ENCODE measurements at places on chromosomes 12 and 14.

- DNase-seq: no peak
Measured at GRCh38 chr12:73136386-73136785, 864.2 kb downstream of the TRHDE start.

GRCh38 chr12:10959804-10960203 is 20.7 kb upstream of the TAS2R14 start:
- DNase-seq: no peak

DNA sequence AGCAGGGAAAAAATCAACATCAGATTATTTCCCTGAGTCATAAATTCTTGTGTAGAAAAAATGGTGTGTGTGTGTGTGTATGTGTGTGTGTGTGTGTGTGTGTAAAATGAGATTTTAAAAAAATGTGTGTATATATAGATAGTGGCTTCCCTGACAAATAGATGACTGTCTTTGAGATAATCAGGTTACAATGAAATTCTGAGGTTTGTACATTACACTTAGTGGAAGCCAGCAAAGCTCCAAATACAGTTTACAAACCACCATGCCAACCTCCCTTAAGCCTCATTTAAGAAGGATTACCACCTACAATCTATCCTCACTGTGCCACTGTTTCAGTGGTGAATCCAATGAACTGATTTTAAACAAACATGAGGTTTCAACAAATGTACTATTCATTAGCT is 93.8 kb downstream of the MED13L start:
- DNase-seq: no peak

DNA sequence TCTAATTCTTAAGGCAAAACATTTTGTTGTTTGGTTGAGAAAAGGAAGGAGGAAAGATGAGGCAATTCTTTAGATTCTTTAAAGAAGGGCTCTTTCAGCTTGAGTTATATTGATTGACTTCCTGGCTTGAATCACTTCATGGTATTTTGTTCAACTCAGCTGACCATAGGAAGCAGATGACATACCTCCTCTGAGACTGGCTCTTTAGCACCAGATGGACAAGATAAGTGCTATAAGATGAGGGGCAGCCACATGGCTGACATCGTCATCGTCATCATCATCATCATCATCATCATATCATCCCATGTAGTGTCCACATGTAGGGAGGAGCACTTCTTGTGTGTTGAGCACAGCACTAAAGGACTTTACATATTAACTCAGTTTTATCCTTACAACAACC is 81.3 kb downstream of the SSPN start:
- no peak for DNase-seq

- no peak for DNase-seq
Measured at GRCh38 chr12:64627771-64628170, 17.5 kb downstream of the RASSF3 start.

GRCh38 chr14:103015426-103015825 is 41.9 kb downstream of the CDC42BPB start:
- DNase-seq: no peak

DNA sequence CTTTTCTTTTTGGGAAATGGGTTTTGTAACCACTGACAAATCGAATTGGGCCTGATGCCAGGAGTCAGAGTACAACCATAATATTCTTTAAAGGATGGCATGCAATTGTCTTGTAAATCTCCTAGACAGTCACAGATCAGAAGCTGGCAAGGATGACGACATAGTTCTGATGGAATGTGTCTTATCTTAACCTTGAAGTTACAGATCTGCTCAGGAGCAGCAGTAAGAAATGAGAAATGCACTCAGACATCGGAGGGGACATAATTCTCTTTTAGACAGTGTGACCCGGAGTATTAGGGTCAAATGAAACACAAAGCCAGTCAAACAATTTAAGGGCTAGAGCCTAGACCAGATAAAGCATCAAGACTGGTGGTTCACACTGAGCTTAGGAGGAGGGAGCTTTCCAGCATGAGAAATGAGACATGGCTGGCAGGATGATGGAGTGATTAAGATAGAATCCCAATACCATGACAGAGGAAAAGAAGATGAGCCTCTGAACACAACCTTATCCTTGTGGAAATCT is 17.5 kb downstream of the CBX5 start:
- no peak for DNase-seq

GRCh38 chr12:78403136-78403535 is 461.4 kb upstream of the SYT1 start:
- DNase-seq: no peak

GRCh38 chr12:82898441-82898840 is 211.7 kb downstream of the TMTC2 start:
- no peak for DNase-seq

DNA sequence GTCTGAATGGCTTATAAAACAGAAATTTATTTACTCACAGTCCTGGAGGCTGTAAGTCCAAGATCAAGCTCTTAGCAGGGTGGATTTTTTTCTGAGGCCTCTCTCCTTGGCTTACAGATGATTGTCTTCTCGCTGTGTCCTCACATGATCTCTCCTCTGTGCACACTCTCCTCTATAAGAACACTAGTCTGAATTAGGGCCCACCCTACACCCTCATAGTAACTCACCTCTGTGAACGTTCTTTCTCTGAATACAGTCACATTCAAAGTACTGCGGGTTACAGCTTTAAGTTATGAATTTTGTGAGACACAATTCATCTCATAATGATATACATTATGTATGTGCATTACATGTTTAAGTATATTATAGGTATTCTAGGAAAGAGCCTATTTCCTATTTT is 135.7 kb upstream of the ATXN7L3B start:
- no peak for DNase-seq

GRCh38 chr12:46174061-46174662 is 94.7 kb downstream of the SLC38A1 start:
- DNase-seq: no peak

DNA sequence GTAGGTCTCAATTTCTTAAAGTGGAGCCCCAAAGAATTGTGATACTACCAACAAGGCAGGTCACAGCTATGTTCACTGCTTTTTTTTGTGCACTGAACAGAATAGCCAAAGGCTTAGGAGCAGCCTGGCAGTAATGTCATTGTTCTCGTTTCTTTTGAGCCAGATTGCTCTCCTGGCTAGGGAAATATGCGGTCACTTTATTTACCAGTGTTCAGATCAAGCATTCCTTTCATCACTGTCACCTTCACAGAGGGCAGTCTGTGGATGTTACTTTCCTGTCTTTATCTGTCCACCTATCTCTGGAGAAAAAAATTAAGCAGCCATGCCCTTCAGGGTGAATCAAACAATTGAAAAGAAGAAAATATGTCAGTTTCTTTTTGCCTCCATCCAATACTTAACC is 159.6 kb downstream of the BTG1 start:
- DNase-seq: no peak

- no peak for DNase-seq
Measured at GRCh38 chr12:107580750-107581618, 104.6 kb upstream of the PWP1 start.

GRCh38 chr12:82055391-82055790 is 296.2 kb upstream of the PPFIA2 start:
- no peak for DNase-seq

- no peak for DNase-seq
Measured at GRCh38 chr14:54186821-54187763, 209.7 kb upstream of the CDKN3 start.

GRCh38 chr14:102201776-102202175 is 62.1 kb downstream of the WDR20 start:
- no peak for DNase-seq

GRCh38 chr14:46672128-46672527 is 20.5 kb upstream of the RPL10L start:
- DNase-seq: no peak

DNA sequence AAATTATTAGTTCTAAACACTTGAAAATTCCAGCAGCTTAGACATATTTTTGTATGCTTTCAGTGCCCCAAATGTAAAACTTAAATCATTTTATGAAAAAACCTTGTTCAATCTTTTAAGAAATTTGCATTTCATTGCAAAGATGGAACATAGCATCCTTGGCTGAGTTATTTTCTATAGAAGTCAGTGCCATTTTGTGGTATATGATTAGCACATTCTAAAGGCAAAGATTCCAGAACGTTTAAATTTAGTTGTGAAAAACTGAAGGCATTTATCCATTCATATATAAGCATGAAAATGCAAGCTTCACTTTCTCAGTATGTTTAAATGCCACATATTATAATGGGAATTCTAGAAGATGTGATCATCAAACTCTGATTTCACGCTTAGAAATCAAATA is 332.1 kb downstream of the APAF1 start:
- DNase-seq: no peak

DNA sequence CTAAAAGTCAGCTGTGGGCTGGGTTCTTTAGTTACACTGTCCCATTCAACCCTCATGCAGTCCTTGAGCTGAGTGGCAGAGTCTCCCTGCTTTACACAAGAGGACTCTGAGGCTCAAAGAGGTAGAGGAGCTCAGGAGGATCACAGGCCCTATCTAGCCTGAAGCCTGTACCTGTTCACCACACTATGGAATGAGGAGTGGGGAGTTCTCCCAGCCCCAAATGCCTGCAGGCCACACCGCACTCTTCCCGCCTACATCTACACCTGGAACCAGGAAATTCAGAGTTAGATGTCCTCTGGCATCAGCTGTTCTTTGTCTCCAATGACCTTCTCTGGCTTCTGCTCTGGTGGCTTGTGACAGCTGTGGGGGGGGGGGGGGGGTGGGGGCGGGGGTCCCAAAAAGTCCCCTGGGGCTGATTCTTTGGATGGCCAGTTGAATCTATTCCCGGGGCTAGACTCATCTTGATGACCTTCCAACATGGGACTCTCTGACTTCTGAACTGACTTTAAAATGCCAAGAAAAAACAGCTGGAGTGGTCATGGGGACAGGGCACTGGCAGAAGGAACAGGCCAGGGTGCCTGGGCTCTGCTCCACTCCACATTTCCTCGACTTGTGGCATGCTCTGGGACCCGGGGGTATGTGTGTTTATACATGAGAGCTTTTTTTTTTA is 30.6 kb downstream of the RIN3 start:
- no peak for DNase-seq

- no peak for DNase-seq
Measured at GRCh38 chr12:87981495-87981894, 47.7 kb downstream of the C12orf50 start.

- DNase-seq: no peak
Measured at GRCh38 chr12:46453428-46453827, 80.9 kb upstream of the SLC38A2 start.

DNA sequence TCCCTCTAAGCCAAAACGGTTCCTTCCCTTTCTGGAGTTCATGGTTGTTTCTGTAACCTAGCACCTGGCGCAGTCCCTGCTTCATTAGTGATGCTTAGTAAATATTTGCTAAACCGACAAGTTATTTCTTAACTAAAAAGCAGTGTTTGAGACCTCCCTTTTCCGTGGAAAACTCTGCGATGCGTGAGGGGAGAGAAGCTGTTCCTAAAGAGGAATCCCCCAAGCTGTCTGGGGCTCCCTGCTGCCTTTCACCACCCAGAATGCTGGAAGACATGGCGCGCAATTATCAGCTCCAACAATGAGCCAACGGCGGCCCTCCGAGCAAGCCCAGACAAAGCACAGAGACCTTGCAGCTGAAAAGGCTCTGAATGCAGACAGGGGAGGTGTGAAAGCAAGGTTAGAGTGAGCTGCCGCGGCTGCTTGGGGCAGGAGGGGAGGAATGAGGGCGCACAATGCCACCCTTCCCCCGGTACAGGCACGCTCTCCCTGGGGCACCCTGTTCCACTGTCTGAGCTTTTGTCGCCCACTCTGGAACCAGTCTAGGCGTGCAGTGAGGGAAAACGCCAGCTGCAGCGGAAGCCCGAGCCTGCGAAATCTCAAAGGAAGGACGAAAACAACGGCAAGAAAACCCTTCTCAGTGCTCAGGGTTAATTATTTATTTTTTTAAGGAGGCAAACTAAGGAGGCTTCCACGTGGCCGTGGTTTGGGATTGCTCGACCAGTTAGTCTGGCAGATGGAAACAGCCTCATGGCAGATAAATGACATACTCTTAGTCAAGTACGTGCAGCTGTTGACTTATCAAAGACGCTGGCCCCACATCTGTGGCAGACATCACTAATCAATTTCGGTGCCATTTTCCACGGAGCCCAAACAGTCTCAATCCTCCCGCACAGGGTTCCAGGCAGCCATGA is 66.3 kb downstream of the RBM19 start:
- no peak for DNase-seq

DNA sequence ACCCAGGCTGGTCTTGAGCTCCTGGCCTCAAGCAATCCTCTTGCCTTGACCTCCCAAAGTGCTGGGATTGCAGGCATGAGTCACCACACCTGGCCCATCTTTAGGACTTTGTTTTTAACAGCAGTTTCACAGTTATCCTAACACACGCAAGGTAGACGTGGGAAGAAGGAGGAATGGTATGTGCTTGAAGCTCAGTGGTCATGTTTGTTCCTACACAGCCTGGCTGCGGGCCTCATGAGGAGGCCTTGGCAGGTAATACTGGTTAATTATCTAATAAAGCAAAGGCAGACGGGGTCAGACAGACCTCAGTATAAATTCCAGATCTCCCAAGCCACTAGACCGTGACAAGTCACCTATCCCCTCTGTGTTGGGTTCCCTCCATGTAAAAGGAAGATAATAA is 271.8 kb downstream of the PCNX1 start:
- DNase-seq: no peak

DNA sequence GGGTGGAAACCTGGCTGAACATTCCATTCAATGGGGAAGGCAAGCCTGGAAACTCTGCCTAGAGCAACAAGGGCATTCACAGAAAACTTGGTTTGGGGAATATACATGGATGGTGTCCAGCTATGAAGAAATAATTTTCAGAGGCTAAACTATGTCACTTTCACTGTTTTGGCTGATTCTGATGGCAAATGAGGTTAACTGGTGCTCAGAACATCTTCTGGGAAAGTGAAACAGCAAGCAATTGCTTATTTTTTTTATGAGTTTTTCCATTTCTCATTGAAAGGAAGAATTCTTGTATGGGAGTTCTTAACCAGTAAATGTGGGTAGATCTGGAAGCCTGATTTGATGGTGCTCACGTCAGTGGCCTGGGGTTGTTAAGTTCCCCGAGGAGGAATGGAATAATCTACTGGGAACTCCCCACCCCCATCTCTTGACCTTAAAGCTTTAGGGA is 132.8 kb upstream of the BTG1 start:
- no peak for DNase-seq

GRCh38 chr12:18358077-18358476 is 96.8 kb downstream of the PIK3C2G start:
- no peak for DNase-seq

- no peak for DNase-seq
Measured at GRCh38 chr12:7171854-7172253, 17.6 kb upstream of the PEX5 start.
